Mammary epithelial cell (primary cell): ENCODE measurements at places on chromosomes 5 and 9. TPM values are rescaled to one million over a fixed set of nuclear protein-coding genes. Genes with fewer than 3 reads are reported as not detected.

AGPAT2 gene
- total RNA-seq: 43.6 and 49.6 TPM in 2 replicates

C6 gene
- total RNA-seq: not detected in 2 replicates

OR1Q1 gene
- total RNA-seq: 0.17 TPM

HSPB3 gene
- not detected for total RNA-seq

NUDT12 gene
- 7.7 and 8.8 TPM in 2 replicates for total RNA-seq

SPATA31A5 gene
- not detected for total RNA-seq

ADAMTS6 gene
- 47.5 and 67.4 TPM in 2 replicates for total RNA-seq

ZNF483 gene
- total RNA-seq: 1.3 and 2.1 TPM in 2 replicates

GMCL2 gene
- not detected in 2 replicates for total RNA-seq

DAB2 gene
- 67.7 TPM for total RNA-seq

SYK gene
- total RNA-seq: 1.7 TPM

PSD2 gene
- 0.07 and 0.08 TPM in 2 replicates for total RNA-seq

PPP3R2 gene
- total RNA-seq: not detected in 2 replicates

EPB41L4A gene
- 3.2 TPM for total RNA-seq

PCDHA4 gene
- total RNA-seq: 0.29 and 0.45 TPM in 2 replicates

CD72 gene
- 1.5 and 2.4 TPM in 2 replicates for total RNA-seq

MYOT gene
- 3.0 TPM for total RNA-seq

SV2C gene
- total RNA-seq: 0.26 TPM in 1 of 2 replicates, not detected in the other

NFIB gene
- total RNA-seq: 60.0 and 64.3 TPM in 2 replicates

ZNG1E gene
- total RNA-seq: 64.7 TPM

SEPTIN8 gene
- total RNA-seq: 39.3 and 57.5 TPM in 2 replicates

BTF3 gene
- 365 TPM for total RNA-seq

MIER3 gene
- total RNA-seq: 15.3 and 17.6 TPM in 2 replicates

PIP5K1B gene
- not detected in 2 replicates for total RNA-seq

PSAT1 gene
- 220 and 267 TPM in 2 replicates for total RNA-seq

BOD1 gene
- total RNA-seq: 50.5 TPM

CTXN3 gene
- total RNA-seq: not detected
